Chondrocyte (in vitro differentiated cells): ENCODE measurements at places on chromosomes 1 and 21.

DNA sequence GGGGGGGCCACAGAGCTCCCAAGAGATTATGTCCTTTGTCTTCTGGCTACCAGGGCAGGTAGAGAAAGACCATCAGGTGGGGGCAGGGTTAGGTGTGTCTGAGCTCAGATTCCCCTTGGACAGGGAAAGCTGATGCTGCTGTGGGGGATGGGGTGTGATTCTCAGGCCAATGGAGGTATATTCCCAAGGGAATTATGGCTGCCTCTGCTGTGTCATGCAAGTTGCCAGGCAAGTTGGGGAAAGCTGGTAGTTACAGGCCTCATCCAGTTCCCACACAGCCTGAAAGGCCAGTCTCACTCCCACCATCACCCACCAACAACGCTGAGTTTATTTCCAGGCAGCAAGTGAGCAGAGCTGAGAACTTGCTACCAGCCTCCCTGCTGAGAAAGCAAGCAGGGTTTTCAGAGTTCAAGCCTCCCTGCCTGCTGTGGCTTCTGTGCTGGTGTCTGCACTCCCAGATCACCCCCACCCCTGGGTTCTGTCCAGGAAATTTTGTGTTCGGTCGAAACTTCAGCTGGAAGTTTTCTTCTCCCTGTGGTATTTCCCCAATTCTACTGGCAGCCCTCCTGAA lies 21.3 kb downstream of the IFI16 start:
- DNase-seq: no peak

- DNase-seq: no peak
Observed at GRCh38 chr1:182910143-182910542, 42.8 kb downstream of the SHCBP1L start.

DNA sequence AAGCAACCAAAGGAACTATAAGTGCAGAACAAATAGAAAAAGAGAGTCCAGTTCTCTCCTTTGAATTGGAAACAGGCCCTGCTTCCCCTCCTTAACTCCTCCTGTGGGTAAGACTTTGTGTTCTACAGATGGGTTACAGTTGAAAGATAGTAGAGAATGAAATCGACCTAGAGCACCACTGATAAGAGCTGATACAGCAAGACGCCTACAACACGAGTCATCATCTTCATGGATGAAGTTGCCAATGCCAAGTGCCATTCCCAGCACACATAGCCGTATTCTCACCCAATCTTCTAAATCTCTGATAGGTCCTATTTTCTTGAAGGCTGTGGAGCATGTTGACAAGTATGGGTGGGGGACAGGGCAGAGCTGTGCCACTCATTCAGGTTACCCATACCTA lies 99.8 kb upstream of the CAMK1G start:
- DNase-seq: no peak

- no peak for DNase-seq
Observed at GRCh38 chr1:58183286-58183685, 363.2 kb downstream of the OMA1 start.

GRCh38 chr1:56496158-56496557 lies 83.2 kb downstream of the PLPP3 start:
- DNase-seq: no peak

- DNase-seq: no peak
Observed at GRCh38 chr1:52268372-52268771, 97.6 kb downstream of the CC2D1B start.

DNA sequence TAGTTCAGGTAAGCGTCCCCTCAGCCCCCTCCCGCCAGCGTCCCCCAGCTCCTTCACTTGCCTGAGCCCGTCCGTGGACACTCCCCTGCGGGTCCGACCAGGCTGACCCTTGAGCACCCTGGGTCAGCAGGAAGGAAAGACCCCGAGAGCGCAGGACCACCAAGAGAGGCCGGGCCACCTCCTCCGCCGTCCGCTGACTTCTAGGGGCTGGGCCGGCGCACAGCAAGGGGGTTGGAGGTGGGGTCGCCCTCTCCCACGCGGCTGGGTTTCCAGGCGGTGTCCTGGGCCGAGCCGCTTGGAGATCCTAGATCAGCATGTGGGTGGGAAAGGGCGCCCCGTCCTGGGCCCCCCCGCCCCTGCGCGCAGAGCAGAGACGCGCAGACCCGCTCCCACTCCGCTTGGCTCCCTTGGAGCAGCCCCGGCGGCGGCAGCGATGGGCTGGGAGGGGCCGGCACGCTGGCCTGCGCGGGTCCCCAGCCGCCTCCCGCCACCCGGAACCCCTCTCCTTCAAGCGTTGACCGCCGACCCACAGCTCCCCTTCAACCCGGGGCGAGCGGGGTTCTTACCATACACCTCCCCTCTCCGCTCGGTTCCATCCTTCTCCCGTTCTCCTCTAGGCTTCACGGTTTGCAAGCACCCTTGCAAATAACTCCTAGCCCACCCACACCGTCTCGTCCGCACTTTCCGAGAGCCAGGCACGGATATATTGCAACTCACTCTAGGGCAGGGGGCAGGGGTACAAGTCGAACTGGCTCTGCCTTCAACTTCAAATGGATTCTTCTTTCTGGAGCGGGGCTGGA lies 7.5 kb downstream of the KNCN start:
- no peak for DNase-seq

DNA sequence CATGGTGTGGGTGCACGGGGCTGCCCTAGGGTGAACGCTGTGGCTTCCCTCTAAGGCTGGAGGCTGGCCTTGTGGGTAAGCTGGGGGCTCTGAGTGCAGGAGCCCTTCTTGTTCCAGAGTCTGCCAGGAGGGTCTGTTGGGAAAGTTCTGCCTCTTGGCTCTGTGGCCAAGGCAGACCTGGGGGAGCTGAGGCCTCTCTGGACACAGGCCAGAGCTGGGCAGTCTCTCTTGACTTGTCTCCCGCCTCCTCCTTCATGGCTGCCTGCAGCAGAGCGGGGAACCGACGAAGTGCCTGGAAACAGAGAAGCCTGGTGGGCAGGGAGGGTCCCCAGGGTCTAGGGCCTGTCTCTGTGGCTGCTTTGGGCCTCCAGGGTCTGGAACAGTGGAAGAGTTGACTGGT lies 30.3 kb upstream of the PEX10 start:
- no peak for DNase-seq

GRCh38 chr1:47434051-47434842 lies 3.6 kb upstream of the FOXD2 start:
- no peak for DNase-seq

DNA sequence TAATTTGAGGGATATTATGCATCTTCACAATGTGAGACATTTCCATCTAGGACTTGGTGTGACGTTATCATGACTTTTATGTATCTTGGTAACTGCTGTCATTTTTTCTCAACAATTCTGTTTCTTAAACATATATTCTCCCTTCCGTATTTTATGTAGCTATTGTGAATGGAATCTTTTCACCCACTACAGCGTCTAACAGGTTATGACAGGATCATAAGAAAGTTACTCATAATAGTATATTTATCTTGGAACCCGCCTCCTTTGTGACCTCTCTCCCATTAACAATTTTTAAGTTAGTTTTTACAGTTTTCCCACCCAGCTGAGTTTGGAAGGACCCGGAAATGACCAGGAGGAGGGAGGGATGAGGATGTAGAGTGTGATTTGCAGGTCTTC lies 6.8 kb upstream of the DMRTA2 start:
- no peak for DNase-seq

- DNase-seq: no peak
Observed at GRCh38 chr1:147241934-147242448, 493 bp upstream of the CHD1L start.

GRCh38 chr1:40897513-40897912 lies 35.4 kb upstream of the CITED4 start:
- DNase-seq: no peak

DNA sequence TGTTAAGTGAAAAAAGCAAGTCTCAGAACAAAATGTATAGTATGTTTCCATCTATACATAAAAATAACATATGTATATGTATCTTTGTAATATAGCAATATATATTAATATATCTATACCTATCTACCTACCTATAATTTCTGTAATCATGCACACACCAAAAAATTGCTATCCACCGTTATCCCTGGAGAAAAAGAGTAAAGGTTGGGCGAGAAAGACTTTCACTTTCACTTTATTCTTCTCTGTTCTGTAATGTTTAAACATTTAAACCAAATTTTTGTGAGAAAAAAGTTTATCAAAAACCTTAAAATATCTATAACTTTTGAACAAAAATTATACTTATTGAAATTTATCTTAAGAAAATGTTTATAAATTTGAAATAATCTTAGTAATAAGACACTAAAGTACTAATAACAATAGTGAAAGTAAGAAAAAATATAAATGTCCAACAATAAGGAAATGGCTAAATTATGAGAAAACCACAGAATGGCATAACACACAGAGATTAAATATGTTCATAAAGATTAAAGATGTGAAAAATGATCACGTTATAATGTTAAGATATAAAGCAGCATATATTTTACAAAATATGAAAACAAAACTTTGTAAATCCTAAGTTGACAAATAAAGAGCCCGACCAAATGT lies 74.0 kb upstream of the LRRC53 start:
- no peak for DNase-seq

GRCh38 chr1:84363019-84363418 lies 35.3 kb upstream of the DNASE2B start:
- no peak for DNase-seq

DNA sequence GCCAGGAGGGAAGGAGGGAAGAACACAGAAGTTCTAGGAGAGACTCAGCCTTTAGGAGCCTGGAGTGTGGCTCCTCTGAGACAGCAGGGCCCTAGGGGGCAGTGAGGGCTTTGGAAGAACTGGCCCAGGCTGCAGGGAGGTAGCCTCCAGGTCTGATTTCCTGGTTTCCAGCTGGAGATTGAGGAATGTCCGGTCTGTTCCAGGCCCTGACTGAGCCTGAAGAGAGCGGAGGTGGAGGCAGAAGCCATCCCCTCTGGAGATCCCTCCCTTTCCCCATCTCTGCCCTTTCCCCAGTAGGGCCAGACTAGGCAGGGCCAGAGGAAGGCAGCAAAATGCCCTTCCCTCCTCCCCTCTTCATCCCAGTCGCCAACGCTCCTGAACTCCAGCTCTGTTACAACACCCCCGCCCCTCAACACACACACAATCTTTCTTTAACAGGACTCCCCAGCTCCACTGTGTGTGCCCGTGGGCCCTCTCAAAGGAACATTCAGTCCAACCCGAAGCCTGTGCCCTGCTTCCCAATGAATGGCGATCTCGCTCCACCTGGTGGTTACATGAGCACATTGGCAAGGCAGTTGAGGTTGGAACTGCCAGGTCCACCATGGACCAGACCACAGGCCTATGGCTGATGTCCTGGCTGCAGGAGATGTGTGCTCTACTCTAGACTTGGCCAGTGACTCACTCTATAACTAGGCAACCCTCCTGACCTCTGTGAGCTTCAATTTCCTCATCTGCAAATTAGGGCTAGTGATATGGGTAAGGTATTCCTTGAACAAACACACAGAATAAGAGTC lies 32.0 kb downstream of the MAP7D1 start:
- peak; percentile 92 for DNase-seq

GRCh38 chr1:232218955-232219865 lies 410.7 kb downstream of the SIPA1L2 start:
- DNase-seq: peak; percentile 78

- no peak for DNase-seq
Observed at GRCh38 chr1:30603081-30603858, 120.1 kb downstream of the MATN1 start.

DNA sequence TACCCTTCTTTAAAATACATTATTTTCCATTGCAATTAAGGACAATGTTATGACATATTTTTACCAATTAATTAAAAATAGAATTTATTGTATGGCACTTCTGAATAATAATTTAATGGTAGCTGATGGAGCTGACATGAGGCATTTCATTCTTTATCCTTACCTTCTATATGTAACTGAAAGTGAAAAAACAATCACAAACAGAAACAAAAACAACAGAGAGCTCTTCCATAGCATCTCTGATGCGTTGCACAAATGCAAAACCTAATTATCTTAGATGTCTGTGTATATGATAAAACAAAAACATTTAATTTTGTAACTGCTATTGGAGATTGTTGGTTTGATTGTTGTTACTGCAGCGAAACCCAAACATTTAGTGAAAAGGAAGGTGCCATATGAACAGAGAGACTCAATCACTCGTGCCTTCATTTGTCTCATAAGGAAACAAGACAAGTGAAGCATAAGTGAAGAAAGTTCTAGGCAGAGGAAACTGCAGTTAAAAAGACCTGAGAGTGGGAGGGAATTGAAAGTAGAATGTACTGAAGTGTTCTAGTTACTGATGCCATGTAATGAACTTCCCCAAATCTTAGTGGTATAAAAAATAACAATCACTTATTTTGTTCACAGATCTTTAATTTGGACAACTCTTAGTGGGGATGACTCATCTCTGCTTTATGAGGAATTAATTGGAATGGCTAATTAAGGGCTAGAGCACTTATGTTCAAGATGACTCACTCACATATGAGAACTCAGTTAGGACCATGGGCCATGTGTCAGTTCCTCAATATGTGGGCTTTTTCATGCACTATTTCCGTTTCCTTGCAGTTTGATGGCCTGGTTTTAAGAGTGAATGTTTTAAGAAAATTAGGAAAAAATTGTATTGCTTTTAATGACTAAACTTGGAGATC lies 245.0 kb upstream of the OLFM3 start:
- DNase-seq: no peak

GRCh38 chr21:33950431-33951079 lies 35.0 kb upstream of the ATP5PO start:
- no peak for DNase-seq

- no peak for DNase-seq
Observed at GRCh38 chr1:47616036-47616435, 178.2 kb downstream of the FOXD2 start.

GRCh38 chr1:43430831-43431230 lies 22.9 kb downstream of the HYI start:
- DNase-seq: no peak

- DNase-seq: no peak
Observed at GRCh38 chr1:85894651-85895050, 186.4 kb upstream of the ZNHIT6 start.

DNA sequence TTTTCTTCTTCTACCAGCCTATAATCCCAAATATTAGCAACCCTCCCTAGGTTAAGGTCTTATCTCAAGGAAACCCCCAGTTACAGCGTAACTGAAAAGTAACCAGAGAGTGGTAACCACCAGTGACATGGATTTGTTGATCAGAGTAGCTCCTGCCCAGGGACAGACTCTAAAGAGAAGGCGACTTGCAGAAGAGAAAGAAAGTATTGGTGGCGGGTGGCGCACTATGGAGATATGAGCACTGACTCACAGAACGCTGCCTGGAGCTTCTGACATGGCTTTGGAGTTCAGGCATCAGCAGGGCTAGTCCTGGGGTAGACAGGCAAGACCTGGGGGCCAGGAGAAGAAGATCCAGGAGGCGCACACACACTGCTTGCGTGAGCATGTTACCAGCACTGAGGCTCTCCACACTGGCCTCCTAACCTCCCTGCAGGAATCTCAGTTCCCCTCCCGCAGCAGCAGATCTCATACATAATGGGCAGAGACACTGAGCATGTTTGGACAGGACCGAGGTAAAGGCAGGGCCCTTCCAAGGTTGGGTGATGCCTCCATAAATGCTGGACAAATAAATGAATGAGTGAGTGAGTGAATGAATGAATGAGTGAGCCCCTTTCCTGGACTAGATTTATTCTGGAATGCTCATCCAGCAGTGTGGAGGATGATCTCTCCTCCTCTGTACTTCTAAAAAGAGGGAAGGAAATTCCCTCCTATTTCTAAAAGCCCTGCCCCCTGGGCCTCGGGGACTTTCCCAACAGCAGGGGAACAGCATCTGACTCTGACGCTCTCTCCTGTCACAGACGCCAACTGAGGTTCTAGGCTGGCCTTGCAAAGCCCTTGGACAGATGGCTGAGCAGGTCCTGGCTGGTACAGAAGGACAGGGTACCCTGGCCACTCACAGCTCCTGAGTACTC lies 175.5 kb downstream of the CLIC6 start:
- DNase-seq: no peak

- DNase-seq: no peak
Observed at GRCh38 chr1:208807446-208808127, 563.4 kb upstream of the PLXNA2 start.
